ENCODE measurements at places on chromosomes 16 and 17. TPM values are rescaled to one million over a fixed set of nuclear protein-coding genes. Genes with fewer than 3 reads are reported as not detected.

- no peak overlapping the region for H3K4me3 ChIP-seq
- peaks cover 5% of the 10 kb centered on the region for H3K36me3 ChIP-seq
- DNase-seq: no peak
- H3K4me1 ChIP-seq: no peaks in the 10 kb centered on the region
These were observed 2.7 kb downstream of the TOM1L1 start for GRCh38 chr17:54903375-54903774.

SHISA9 gene
- total RNA-seq: under 0.01 TPM

SENP3 gene
- 72.8 TPM for total RNA-seq

SLC38A7 gene
- total RNA-seq: 14.7 TPM

DNA sequence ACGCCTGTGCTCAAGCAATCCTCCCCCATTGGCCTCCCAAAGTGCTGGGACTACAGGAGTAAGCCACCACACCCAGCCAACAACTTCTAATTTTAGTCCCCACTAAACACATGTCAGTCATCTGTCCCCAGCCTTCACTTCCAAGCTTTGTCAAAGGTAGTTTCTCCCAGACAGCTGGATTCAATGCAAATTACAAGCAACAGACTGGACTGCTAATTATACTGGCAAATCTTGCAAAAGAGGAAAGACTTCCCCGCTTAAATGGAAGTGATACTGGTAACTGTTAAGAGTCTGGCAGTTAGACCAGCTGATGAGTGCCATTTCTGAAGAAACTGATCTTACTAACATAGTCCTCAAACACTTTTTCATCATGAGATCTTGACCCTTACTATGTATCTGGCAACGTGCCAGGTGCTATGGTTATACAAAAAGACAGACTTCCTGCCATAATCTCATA lies 8.2 kb upstream of the GGA2 start:
- peaks cover 28% of the 10 kb centered on the region for H3K36me3 ChIP-seq
- peak; percentile 32 for DNase-seq
- no peaks in the 10 kb centered on the region for H3K27me3 ChIP-seq
- H3K4me1 ChIP-seq: no peaks in the 10 kb centered on the region
- no peak overlapping the region for H3K27ac ChIP-seq

DNA sequence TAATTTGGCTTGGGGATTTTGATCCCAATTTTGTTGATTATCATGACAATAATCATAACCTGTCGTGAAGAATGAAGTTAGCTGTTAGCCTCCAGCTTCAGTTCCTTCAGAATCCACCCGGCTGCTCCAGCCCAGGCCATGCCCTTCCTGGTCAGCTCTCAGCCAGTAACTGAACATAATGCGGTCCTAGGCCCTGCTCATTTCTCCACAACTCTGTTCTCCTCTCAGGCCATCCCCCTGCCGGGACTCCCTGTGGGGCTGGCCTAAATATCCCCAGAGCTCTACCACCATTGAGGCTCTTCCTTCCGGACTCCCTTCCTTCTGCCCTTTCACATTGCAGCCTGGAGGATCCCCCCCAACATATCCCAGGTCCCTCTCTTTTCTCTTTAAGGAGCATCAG lies 833.4 kb upstream of the GOT2 start:
- no peak overlapping the region for H3K27ac ChIP-seq
- H3K4me1 ChIP-seq: peaks cover 2% of the 10 kb centered on the region
- no peak for DNase-seq
- no peak overlapping the region for H3K4me3 ChIP-seq

GRCh38 chr17:75472119-75472518 lies 15.7 kb downstream of the TMEM94 start:
- H3K27me3 ChIP-seq: no peaks in the 10 kb centered on the region
- H3K4me3 ChIP-seq: no peak overlapping the region
- H3K4me1 ChIP-seq: peaks cover 10% of the 10 kb centered on the region
- peaks cover 22% of the 10 kb centered on the region for H3K36me3 ChIP-seq
- DNase-seq: no peak
- no peak overlapping the region for H3K27ac ChIP-seq

GRCh38 chr16:72908362-72909167 lies 139.4 kb downstream of the ZFHX3 start:
- peaks cover 7% of the 10 kb centered on the region for H3K4me1 ChIP-seq
- no peak for DNase-seq
- no peak overlapping the region for H3K27ac ChIP-seq
- H3K27me3 ChIP-seq: no peaks in the 10 kb centered on the region
- H3K36me3 ChIP-seq: peaks cover 2% of the 10 kb centered on the region

DNA sequence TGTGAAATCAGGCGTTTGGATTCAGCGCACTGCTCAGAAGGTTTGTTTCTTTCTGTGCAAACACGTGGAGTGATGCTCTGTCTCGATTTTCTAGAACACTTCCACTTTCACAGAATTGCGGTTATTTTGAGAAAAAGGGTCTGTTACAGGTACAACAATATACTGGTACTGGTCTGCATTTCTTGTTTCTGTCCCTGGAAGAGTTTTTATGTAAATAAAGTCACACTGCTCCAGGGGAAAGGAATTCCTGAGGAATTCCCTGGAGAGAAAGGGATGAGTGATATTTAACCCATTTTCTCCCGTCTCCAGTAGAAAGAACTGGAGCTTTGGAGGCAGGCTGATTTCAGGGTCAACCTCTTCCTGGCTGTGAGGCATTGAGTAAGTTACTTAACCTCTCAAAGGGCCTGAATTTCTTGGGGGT lies 16.2 kb upstream of the RMI2 start:
- H3K27me3 ChIP-seq: no peaks in the 10 kb centered on the region
- peaks cover 24% of the 10 kb centered on the region for H3K4me1 ChIP-seq
- DNase-seq: peak; percentile 44
- no peaks in the 10 kb centered on the region for H3K36me3 ChIP-seq
- H3K27ac ChIP-seq: peak overlapping the region; percentile 94

DNA sequence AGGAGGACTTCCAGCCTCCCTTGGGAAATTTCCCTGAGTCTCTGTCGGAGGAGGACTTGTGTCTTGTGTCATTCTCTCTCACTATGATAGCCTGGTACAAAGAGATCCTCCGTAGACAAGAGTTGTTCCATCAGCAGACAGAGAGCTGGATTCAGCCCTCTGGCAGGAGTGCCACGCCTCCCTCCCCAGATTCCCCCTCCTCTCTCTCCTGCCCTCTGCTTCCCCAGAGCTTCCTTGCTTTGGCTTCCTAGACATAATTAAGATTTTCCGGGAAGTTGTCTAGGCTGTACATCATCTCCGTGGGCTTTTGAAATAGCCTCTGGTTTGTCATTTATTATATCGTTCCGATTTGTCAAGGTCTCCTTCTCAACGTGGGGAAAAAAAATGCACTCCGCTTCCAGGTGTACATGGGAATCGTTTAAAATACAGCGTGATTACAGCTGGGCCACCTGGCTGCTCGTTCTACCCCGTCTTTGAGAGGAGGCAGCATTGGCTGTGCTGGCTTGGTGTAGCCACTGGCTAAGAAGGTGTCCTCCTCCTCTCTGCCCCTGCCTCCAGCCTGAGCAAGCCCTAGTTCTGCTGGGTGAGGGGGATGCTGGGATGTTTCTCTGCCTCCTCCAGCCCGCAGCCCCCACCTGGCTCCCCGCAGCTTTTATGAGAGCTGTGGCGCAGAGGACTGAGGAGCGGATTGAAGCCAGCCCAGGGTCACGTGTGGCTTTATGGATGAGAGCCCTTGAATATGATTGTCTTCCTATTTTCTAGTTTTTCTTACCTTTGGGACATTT lies 282.5 kb downstream of the SNX29 start:
- no peaks in the 10 kb centered on the region for H3K27me3 ChIP-seq
- H3K36me3 ChIP-seq: no peaks in the 10 kb centered on the region
- DNase-seq: no peak
- H3K4me3 ChIP-seq: no peak overlapping the region

DNA sequence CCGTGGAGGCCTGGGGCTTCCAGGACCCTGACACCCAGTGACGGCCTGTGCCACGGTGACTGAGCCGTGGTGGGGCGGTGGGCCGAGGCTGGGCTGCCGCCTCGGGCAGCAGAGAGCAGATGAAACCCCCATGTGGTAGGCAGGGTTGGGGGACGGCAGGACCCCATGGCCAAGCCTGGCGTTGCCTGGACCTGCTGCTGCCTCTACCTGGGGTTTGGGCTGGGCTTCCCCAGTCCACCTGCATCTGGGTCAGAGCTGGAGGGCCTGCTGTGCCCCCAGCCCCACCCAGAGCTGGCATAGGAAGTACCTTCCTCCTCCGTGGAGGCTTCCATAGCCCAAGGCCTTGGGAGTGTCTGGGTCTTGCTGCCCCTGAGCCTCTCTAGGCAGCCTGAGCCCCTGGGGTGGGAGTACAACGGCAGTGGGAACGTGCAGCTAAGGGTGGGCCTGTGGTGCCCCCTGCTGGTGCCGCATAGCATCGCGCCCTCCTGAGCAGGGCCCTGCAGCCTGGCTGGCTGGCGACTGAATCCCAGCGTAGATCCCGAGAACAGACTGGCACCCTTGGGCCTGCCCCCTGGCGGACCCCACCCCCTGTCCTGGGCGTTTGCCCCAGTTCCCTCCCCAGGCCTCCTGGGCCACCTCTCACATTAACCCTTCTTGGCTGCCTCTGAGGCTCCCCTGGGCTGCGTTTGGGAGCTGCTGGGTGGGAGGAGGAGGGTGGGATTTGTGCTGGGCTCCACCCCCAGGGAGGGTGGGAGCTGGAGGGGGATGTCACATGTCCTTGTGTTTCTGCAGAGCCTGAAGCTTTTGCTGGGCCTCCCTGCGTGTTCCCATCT lies 12.6 kb upstream of the ATP6V0C start:
- no peak overlapping the region for H3K4me3 ChIP-seq
- H3K4me1 ChIP-seq: peaks cover 9% of the 10 kb centered on the region
- no peak overlapping the region for H3K27ac ChIP-seq
- H3K36me3 ChIP-seq: peaks cover 17% of the 10 kb centered on the region

DNA sequence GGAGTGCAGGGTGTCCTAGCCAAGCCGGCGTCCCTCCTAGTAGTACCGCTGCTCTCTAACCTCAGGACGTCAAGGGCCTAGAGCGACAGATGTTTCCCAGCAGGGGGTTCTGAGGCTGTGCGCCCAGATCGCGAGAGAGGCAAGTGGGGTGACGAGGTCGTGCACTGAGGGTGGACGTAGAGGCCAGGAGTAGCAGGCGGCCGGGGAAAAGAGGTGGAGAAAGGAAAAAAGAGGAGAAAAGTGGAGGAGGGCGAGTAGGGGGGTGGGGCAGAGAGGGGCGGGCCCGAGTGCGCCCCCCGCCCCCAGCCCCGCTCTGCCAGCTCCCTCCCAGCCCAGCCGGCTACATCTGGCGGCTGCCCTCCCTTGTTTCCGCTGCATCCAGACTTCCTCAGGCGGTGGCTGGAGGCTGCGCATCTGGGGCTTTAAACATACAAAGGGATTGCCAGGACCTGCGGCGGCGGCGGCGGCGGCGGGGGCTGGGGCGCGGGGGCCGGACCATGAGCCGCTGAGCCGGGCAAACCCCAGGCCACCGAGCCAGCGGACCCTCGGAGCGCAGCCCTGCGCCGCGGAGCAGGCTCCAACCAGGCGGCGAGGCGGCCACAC lies at the start of gene MMP2:
Gene MMP2 (plus strand): TSS at position 372 of the 603 bp plus-strand sequence. CDS start 282 bp downstream, outside the sequence.
- DNase-seq: peak; percentile 79
- peak within 1 kb of the TSS; percentile 85 for H3K27ac ChIP-seq
- H3K27me3 ChIP-seq: no peaks in the 10 kb centered on the region
- peak within 1 kb of the TSS; percentile 85 for H3K4me3 ChIP-seq

DNA sequence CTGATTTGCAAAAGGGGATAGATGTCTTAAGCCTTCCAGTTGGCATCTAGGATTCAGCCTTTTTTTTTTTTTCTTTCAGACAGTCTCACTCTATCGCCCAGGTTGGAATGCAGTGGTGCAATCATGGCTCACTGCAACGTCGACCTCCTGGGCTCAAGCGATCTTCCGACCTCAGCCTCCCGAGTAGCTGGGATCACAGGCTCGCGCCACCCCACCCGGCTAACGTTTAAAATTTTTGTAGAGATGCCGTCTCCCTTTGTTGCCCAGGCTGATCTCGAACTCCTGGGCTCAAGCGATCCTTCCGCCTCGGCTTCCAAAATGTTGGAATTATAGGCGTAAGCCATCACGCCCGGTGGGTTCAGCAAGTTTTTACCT lies 571 bp upstream of the CCP110 start:
- no peak overlapping the region for H3K27ac ChIP-seq
- H3K27me3 ChIP-seq: no peaks in the 10 kb centered on the region
- DNase-seq: no peak

DNA sequence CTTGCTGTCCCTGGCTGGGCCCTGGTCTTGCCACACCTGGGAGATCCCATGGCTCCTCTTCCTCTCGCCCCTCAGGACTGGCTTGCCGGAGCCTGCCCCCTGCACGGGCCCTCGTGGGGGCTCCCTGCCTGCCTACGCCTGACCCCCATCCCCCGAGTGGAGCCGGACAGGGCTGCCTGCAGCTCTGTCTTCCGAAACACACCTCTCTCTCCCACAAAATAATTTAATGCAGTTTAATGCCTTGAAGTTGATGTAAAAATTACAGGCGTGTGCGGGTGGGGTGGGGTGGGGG lies 22.4 kb upstream of the SLC38A10 start:
- no peak for DNase-seq
- peaks cover 26% of the 10 kb centered on the region for H3K27me3 ChIP-seq
- H3K36me3 ChIP-seq: no peaks in the 10 kb centered on the region

HAPSTR1 gene
- 56.5 TPM for total RNA-seq

GRCh38 chr16:81237942-81238295 lies 570 bp upstream of the BCO1 start:
- no peaks in the 10 kb centered on the region for H3K4me1 ChIP-seq
- H3K27ac ChIP-seq: no peak overlapping the region
- no peak overlapping the region for H3K4me3 ChIP-seq
- no peaks in the 10 kb centered on the region for H3K36me3 ChIP-seq

DNA sequence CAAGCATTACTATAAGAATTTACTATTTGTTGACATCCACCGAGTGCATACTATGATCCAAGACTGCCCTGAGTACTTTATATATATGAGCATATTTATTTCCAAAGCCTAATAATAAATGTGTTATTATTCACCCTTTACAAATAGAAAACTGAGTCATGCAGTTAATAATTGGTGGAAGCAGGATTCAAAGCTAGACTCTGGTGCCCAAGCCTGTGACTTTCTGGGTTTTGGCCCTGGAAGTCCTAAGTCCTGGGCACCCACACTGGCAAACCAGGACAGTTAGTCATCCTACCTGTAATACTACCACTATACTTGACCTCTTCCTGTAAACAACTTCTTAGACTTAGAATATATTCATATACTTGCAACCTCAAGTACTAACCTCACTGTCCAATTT lies 257.4 kb upstream of the IRX5 start:
- H3K4me1 ChIP-seq: no peaks in the 10 kb centered on the region
- no peak overlapping the region for H3K27ac ChIP-seq
- no peaks in the 10 kb centered on the region for H3K36me3 ChIP-seq
- no peak overlapping the region for H3K4me3 ChIP-seq

GRCh38 chr16:54444851-54445458 lies 158.4 kb upstream of the IRX3 start:
- no peak overlapping the region for H3K27ac ChIP-seq
- no peak overlapping the region for H3K4me3 ChIP-seq
- H3K4me1 ChIP-seq: no peaks in the 10 kb centered on the region

DNA sequence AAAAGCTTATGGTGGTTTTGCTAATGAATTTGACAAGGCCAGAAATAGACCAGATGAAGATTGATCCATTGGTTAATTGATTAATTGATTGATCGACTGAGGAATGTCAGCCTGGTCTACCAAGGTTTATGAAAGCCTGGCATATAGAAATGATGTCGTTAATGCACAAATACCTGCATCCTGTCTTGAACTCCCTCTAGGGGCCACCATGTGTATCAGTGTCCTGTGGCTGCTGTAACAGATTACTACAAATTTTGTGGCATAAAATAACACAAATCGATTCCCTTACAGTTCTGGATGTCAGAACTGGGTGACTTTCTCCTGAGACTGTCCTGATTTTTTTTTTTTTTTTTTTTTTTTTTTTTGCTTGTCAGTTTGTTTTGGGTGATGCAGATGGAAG lies 553.2 kb downstream of the MAF start:
- H3K4me1 ChIP-seq: no peaks in the 10 kb centered on the region
- no peaks in the 10 kb centered on the region for H3K36me3 ChIP-seq
- no peak overlapping the region for H3K27ac ChIP-seq
- no peak for DNase-seq
- no peak overlapping the region for H3K4me3 ChIP-seq
